ENCODE measurements at places on chromosomes 1 and 21.

- DNase-seq: peak; percentile 90
These were observed 5.4 kb downstream of the PSEN2 start for GRCh38 chr1:226875641-226876295.

DNA sequence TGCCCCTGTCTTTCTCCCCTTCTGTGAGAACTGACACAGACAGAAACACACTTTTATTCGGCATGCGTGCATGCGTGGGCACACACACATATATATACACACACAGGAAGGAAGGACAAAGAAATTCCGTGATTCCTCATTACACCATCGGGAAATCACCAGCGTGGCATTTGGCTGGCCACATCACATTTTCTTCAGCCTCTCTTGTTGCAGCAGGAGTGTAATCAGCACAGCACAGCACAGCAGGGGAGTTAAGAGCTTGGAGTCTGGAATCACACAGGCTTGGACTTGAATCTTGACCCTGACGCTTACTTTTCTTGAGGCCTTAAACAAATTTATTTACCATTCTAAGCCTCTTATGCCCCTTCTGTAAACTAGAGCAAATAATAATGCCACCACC, 45.3 kb upstream of the EPHA8 start:
- no peak for DNase-seq

- DNase-seq: no peak
These were observed 4.7 kb downstream of the SLC35F3 start for GRCh38 chr1:233909195-233909594.

DNA sequence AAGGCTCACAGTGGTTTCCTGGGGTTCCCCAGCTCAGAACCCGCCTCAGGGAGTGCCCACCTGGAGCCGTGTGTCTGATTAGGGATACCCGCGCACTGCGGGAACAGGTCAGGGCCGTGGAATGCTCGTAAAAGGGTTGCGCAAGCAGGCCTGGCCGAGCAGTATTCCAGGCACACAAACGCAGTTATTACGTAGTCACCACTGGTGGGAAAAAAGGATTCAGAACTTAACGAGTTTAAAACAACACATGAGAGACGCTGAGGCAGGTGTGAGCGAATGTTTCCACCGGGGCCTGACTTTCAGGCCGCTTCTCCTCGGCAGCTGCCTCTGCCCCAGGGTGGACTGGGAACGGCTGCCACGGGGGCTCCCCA, 18.2 kb downstream of the PLCH2 start:
- no peak for DNase-seq

- no peak for DNase-seq
These were observed 4.4 kb upstream of the UTP25 start for GRCh38 chr1:209823143-209824041.

- no peak for DNase-seq
These were observed 56.7 kb downstream of the GFI1 start for GRCh38 chr1:92430030-92430429.

DNA sequence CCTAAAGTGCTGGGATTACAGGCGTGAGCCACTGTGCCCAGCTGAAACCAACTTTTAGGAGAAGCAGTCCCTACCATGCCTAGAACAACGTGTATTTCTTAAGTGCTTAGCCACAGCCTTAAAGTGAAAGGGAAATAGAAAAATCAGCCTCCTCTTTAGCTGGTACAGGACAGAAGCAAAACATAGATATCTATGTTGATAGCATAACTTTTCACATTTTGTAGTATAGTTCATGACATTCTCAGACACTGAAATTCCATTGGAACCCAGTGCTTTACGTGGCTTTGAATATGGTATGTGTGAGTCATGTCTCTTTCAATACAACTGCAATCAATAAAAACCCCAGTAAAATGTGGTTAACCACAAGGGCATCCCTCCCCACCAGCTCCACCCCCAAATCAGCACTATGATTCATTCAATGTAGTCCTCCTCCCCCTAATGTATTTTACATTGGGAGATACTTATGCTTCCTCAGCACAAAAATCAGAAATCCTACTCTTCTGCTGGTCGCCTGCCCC, 32.1 kb downstream of the TGFB2 start:
- DNase-seq: no peak

GRCh38 chr1:111998332-111998731, 8.9 kb upstream of the KCND3 start:
- DNase-seq: no peak

- DNase-seq: no peak
These were observed 1716.6 kb downstream of the MRPL39 start for GRCh38 chr21:23890652-23891051.

- DNase-seq: no peak
These were observed 170.5 kb upstream of the KIAA0040 start for GRCh38 chr1:175363031-175363430.

DNA sequence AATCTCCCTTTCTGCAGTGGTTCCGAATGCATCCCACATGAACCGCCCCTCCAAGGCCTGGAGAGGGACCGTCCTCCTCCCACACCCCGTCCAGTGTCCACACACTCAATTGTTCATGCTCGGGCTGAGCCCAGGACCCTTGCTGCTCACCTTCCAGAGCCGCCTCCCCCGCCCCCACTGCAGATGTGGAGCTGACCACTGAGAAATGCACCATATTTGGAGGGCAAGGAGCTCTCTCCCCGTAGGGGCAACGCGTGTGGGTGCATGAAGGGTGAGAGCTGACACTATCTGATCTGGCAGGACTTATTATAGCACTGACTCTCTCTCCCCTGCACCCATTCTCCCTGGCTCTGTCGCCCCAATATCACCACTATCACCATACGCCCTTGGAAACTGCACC, 4.0 kb upstream of the S100A3 start:
- DNase-seq: no peak

- no peak for DNase-seq
These were observed 30.0 kb upstream of the S100A7 start for GRCh38 chr1:153490272-153491051.

DNA sequence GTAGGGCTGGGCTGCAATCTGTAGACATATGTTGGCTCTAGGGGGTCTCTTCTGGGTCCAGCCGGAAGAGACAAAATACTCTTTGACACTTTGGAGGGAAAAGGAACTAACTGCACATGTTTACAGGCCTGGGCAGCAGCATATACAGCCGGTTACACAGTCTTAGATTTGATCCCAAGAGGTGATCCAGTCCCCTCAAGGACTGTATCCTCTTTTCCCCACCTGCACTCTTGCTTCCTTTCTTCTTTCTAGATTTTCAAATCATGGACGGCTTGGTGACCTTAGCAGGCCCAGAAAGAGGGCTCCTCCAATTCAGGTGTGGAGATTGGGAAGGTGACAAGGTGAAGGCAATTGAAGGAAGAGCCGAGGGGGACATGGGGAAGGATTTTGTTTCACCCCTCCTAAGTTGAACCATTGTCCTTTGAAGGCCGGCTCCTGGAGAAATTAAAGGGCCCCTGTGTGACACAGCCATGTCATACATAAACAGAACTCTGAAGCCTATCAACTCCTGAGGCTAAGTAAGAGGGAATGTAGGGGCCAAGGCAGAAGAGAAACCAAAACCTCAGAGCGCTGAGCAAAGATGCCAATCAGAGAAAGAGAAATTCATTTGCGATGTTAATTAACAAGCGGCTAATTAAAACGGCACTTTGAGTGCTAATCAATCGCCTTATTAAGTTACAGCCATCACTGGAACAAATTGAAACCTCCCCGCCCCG, 5.9 kb upstream of the BARHL2 start:
- no peak for DNase-seq

- DNase-seq: no peak
These were observed 100.7 kb downstream of the FAM78B start for GRCh38 chr1:166066107-166066506.

- no peak for DNase-seq
These were observed 15.6 kb upstream of the CSF1 start for GRCh38 chr1:109894823-109895719.

- no peak for DNase-seq
These were observed 470.3 kb downstream of the PTPRC start for GRCh38 chr1:199109160-199109559.

DNA sequence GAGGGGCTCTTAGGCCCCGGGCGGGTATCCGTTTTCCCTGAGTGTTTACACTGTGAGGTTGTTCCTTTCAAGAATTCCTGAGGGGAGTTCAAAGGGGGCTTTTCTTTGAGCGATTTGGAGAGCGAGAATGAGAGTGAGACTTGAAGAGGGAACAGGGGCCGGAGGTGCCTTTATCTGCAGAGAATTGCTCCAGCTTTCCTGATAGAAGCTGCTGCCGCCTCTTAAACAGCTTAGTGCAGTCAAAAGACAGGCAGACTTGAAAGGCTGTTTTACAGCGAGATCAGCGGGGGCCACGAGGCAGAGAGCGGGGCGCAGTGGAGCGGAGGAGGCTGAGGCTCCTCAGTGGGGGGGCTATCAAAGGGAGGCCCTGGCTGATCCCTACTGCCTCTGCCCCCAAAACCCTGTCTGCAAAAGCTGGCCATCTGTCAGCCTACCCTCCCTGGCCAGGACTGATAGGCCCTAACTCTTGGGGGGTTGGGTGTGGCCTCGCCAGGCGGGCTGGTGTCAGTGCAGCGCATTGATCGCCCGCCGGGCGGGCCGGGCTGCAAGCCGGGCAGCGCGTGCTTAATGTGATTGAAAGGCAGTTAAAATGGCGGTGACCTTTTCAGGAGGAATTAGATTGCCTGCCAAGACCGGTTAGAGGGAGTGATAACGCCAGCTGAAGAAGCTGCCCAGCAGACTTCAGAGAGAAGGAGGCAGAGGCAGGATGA, 36.4 kb downstream of the TMEM53 start:
- no peak for DNase-seq

DNA sequence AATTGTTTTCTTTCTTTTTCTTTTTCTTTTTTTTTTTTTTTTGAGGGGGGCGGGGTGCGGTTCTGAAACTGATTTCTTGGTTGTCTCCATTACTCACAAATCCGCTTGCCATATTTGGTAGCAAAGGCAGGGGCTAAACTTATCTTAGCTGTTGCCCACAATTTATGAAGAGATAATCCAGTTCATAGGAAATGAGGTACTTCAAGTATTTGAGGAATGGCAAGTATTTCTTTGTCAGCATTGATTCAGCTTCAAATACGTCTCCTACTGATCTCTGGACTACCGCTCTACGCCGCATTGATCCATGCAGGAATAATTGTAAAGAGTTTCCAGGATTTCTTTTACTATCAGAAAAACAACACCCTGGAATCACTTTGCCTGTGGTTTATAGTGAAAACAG, 289.2 kb upstream of the DPYD start:
- no peak for DNase-seq

DNA sequence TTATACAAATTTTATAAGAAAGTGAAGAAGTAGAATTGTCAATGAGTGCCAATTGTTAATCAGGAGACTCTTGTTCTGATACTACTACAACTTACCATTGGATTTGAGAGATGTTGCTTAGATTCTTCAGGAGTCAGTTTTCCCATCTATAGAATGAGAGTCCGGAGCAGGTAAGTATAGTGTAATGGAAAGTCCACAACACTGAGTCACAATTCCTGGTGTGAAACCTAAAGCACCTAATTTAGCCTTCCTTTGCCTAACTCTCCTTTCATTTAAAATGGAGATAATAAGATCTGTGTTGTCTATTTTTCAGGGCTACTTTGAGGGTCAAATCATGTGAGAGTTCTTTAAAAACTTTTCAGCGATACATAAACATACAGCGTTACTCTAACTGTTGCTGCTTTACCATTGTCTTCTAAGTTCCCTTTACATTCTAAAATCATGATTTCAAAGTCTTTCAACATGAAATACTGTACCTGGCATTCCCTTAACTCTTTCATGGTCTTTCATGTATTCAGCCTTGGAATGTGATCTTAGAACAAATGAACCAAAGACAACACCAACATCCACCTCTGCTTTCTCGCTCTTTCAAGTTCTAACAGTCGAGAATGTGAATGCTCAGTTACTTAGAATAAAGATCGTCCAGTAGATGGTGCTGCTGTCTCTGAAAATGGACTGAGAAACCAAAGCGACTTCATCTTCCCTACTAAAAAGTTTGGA, 90.9 kb downstream of the SLC30A10 start:
- DNase-seq: no peak

DNA sequence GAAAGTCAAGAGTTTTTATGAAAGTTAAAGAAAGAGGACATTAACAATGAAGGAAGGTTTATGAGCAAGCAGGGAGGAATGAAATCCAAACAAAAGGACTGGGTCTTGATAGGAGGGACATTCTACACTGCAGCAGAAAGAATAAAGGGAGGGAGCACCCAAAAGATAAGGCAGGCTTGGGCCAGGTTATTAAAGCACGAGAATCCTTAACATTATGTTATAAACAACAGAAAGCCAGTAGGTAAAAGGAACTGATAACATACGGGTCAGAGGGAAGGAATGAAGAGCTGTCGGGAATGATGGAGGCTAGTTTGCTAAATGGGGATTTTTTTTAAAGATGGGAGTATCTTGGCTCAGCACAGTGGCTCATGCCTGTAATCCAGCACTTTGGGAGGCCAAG, 19.4 kb downstream of the LPGAT1 start:
- no peak for DNase-seq
